ENCODE measurements at places on chromosomes 4 and X.

GRCh38 chr4:181176306-181176705 lies 1066.9 kb upstream of the TENM3 start:
- no peak for DNase-seq

- no peak for DNase-seq
These were observed 25.3 kb downstream of the DCHS2 start for GRCh38 chr4:154466336-154466735.

- DNase-seq, result no peak
These were observed 184.4 kb downstream of the SH2D1A start for GRCh38 chrX:124530803-124531202.

DNA sequence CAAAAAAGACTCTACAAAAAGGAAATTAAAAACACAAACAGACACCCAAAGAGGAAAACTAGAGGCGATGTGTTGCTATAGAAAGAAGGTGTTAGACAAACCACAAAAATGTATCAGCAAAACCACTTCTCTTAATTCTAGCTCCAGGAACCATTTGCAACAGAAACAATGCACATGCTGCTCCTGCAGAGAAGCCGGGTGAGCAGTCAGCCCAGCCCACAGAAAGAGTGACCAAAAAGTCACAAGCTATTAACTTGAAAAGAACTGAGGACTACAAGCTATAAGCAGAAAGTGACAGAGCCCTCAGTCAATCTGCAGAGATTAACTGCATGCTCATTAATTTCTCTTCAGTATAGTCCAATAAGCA lies 96.2 kb upstream of the KLHL13 start:
- DNase-seq, result no peak

- DNase-seq, result no peak
These were observed 15.3 kb downstream of the GPC3 start for GRCh38 chrX:133970076-133970475.

GRCh38 chr4:84622959-84623358 lies 40.0 kb downstream of the CDS1 start:
- no peak for DNase-seq

DNA sequence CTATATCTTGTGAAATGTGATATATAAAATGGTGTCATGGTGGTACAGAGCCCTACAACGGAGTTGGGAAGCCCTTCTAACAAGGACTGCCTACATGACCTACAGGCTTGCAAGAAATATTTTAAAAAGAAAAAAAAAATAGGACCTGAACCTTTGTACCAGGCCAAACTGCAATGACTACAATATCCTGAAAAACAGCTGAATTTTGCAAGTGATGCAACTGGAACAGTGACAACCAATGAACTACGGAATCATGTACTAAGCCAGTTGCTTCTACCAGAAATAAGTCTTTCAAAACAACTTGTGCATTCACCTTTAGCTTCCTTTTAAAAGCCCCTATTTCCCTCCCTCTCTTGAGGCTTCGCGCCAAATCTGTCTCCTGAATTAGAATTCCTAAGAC lies 58.4 kb downstream of the PDGFC start:
- no peak for DNase-seq

- DNase-seq, result no peak
These were observed 85.5 kb downstream of the STARD8 start for GRCh38 chrX:68732906-68733493.

- no peak for DNase-seq
These were observed 145.6 kb upstream of the PCDH18 start for GRCh38 chr4:137677863-137678262.

DNA sequence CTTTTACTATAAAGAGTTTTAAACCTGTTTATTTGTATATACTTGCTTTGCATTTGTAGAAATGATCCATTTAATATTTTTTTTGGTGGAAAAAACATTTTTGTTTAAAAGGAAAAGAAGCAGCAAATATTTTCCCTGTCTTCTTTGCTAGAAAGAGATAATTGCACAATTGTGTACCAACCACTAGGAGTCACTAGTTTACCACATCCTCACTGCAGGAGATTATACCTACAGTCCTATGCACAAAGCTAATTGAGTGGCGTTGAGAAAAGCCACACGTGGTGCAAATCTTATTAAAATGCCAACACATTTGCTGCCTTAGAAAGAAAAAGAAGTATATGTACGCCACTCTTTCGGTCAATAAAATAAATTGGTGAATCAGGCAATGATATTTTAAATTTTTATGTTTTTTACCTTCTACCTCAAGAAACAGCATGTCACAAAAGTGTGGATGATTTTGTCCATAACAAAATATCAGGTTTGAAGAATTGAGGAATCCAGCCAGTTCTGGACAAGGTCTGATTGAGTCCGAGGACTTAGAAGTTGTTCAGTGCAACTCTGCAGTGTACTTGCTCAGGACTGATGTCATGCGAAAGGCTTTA lies 102.9 kb downstream of the GRXCR1 start:
- DNase-seq, result peak; percentile 2

GRCh38 chrX:110004215-110004614 lies 1.3 kb downstream of the TMEM164 start:
- no peak for DNase-seq

DNA sequence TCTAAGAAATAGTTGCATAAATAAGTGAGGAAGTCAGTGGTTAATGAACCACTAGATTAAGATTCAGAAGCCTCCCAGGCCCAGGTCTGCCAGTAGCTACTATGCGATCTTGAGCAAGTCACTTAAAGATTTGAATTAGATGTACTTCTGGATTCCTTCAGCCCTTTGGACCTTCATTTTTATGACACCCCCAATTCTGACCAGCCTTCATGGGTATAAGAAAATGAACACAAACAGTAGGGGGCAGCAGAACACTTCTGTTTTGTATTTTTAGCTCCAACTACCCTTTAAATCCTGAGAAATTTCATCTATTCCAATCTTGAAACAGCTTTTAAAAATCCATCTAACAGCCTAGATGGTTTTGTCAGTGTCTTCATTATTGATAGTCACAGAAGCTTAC lies 19.0 kb downstream of the TMEM47 start:
- no peak for DNase-seq

- DNase-seq, result no peak
These were observed 321.0 kb upstream of the CXXC4 start for GRCh38 chr4:104815665-104816064.

GRCh38 chr4:41076481-41076880 lies 137.9 kb downstream of the APBB2 start:
- DNase-seq, result no peak

DNA sequence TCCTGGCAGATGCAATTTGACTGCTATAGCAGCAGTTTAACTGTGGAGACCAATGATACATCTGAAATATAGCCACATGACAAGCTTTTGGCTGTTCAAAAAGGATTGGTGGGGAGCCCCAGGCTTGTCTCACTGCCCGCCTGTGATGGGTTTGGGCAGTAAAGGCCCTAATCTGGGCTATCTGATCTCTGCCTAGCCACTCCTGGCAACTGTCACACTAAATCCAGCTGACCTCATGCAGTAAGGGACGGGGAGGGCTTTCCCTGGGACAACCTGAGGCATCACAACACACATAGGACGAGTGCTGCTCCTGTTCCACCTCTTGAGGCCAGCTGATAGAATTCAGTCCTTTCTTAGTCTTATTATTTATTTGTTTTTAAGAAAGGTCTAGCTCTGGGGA lies 56.2 kb downstream of the CCDC158 start:
- DNase-seq, result no peak

GRCh38 chr4:147299205-147299604 lies 181.7 kb upstream of the EDNRA start:
- DNase-seq, result no peak

- DNase-seq, result no peak
These were observed at the start of the genes DHRSX and ZBED1 for GRCh38 chrX:2500803-2501558. TSS of gene DHRSX (minus strand) at chrX:2500976. CDS start at chrX:2500925, 51 bp downstream. TSS of gene ZBED1 (minus strand) at chrX:2500976. CDS start at chrX:2490719, 10,257 bp downstream.

DNA sequence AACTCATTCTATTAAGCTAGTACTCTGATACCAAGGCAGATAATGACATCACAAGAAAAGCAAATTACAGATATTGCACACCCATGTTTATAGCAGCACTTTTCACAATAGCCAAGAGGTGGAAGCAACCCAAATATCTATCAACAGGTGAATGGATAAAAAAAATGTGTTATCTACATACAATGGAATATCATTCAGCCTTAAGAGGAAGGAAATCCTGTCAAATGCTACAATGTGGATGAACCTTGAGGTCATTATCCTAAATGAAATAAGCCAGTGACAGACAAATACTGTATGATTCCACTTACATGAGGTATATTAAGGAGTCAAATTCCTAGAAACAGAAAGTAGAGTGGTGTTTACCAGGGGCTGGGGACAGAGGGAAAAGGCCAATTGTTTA lies 14.3 kb downstream of the FABP2 start:
- DNase-seq, result no peak

DNA sequence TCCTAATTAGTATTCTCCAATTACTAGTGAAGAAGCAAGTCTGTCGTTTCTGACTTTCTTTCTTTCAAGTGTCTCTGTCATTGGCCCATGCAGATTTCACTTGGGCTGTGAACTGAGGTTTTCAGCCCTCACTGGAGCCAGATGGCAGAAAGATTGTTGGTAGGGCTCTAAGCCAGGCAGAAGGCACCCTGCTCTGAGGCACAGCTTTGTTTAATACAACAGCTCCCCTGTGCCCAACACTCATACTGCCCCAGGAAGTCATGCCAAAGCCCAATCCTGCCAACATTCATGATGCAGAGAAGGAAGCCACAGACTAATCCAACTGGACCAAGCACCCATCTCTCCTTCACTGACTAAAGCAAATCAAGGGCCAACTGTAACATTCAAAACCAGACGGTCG lies 117.1 kb upstream of the FRG1 start:
- DNase-seq, result no peak

GRCh38 chr4:98816386-98816785 lies 112.5 kb downstream of the EIF4E start:
- no peak for DNase-seq

DNA sequence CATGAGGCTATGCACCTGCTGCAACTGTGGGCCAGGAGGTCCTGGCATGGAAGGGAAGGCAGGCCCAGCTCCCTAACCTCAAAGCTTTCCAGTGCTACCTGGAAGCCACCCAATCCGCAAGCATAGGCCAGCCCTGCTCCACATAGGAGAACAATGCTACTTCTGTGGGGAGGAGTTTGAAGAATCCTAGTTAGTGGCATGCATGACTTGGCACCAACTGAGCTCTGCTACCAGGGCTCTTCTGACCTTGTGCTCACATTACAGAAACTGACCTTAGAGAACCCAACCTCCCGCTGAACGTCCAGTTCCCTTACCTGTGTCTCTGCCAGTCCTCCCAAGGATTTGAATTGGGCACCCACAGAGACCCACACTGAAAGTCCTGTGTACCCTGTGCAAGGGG lies 58.8 kb downstream of the USP46 start:
- no peak for DNase-seq

DNA sequence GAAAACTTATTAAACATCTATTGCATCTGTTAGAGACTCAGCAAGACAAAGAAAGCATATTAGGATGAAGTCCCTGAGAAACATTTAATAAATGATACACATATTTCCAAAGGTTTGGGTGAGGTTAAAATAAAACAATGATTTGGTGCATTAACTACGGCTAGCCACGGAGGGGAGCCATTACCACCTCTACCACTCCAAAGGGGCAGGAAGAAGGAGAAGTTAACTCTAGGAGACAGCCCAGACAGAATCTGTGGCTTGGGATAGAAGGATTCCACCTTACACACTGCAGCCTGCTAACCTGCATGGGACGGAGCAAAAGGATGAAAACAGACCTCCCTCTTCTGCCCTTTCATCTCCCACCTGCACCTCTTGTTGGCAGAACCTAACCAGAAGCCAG lies 189.1 kb upstream of the C1QTNF7 start:
- DNase-seq, result no peak

GRCh38 chr4:87490664-87491369 lies 38.4 kb downstream of the SPARCL1 start:
- no peak for DNase-seq

DNA sequence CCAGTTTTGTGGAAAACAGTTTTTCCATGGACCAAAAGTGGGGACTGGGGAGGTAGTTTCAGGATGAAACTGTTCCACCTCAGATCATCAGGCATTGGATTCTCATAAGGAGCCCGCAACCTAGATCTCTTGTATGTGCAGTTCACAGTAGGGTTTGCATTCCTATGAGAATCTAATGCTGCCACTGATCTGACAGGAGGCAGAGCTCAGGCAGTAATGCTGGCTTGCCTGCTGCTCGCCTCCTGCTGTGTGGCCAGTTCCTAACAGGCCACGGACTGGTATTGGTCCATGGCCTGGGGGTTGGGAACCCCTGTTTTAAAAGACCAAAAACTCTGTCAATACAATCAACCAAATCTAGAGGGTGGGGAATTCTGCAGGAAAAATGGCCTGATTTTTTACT lies 100.0 kb upstream of the EOLA2 start:
- no peak for DNase-seq

GRCh38 chr4:75004755-75005668 lies 72.1 kb downstream of the PARM1 start:
- DNase-seq, result no peak

DNA sequence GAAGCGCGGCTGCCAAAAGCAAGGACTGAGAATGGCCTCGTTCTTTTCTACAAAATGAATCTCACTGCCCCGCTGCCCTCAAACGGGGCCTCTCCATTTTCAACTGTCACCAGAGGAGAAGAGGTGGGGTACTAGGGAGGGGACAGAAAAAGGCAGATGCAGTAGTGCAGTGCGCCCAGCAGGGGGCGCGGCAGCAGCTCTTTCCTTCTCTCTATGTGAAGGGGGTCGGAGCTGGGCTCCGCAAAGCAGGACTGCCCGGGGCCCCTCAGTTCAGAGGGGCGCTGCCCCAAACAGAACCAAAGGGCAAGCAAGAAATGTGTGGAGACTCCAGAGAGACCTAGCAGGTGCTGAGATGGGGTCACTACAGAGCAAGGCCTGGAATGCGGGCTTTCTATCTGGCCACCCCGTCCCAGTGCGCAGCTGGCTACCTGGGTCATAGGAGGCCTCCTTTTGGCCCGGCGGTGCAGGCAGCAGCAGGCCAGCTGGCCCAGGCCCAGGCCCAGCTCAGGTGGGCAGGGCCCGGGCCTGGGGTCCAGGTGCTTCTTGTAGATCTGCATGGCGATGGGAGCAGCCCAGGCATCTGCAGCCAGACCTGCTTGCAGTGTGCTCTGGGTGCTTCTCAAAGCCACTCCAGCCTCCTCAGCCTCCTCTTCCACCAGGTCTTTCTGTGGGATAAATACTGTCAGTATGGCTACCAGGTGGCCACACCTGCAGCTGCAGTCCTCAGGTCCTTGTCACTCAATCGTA lies 5.9 kb downstream of the IRAK1 start:
- peak; percentile 16 for DNase-seq

DNA sequence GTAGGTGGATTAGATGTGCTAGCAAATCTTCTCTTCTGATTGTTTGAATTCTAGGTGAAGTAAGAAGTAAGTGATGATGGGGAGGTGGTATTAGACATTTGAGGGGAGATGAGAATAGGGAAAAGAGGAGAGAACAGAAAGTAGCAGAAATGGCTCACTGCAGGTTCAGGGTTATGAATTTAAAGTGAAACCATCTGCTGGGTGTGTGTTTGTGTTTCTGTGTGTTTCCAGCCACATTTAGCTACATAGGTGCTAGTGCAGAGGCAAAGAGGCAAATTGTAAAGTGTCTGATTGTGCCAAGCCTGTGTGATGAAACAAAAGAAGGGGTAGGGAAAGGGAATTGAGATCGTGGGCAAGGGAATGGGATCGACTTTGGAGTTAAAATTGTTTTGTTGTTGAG lies 50.6 kb downstream of the ZFX start:
- DNase-seq, result no peak
